CD4-positive, alpha-beta T cell treated with Interleukin-12 subunit alpha and Interleukin-12 subunit beta, for 1 hour (primary cell): ENCODE measurements at places on chromosomes 4 and X.
A peak's percentile ranks its signal among the peaks of the same experiment; 100 is the strongest.

DNA sequence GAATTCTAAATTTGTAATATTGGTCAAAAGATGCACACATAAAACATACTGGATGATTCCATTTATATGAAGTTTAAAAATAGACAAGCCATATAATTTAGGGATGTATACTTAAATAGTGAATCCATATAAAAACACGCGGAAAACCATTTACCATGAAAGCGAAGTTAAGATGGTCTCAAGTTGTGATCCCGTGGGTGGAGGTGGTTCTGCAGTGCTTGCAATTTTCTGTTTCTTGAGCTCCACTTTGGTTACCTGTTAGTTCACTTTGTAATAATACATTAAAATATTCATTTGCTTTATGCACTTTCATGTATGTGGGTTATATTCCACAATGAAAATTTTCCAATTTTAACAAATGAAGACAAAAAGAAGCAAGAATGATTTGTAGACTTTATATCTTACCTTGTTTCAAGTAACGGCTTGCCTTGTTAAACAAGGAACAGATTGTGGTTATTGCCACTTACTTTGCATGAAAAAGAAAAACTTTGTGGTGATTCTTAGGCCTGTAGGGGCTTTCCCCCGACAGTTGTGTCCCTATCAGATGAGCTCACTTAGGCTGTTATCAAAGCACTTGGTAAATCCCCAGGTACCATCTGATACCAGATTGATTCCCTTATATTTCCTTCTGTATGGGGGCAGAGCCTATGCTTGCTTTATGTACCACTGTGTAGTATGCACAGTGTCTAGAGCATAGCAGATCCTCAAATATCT, 12.2 kb downstream of the UCP1 start:
- DNase-seq = peak; percentile 32

DNA sequence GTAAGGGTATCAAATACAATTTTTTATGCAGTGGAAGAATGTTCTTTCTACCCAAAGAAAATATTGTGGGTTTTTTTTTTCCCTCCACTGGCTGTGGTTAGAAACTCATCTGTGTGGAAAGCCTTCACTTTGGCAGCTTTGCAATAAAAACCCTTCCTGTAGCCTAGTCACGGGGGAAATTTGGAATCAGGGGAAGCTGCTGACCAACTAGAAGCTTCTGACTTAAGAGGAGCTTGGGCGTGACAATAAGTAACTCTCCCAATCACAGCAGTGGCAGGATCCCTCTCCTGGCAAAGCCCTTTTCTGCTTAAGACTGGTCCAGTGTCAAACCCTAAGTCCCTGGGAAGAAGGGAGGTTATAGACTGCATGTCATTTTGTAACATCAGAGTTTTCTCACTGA, 87.9 kb downstream of the LRRC66 start:
- DNase-seq = no peak

GRCh38 chr4:113555868-113556267, 205.7 kb downstream of the CAMK2D start:
- DNase-seq = no peak

GRCh38 chr4:95255396-95256107, 293.2 kb downstream of the UNC5C start:
- DNase-seq = no peak

DNA sequence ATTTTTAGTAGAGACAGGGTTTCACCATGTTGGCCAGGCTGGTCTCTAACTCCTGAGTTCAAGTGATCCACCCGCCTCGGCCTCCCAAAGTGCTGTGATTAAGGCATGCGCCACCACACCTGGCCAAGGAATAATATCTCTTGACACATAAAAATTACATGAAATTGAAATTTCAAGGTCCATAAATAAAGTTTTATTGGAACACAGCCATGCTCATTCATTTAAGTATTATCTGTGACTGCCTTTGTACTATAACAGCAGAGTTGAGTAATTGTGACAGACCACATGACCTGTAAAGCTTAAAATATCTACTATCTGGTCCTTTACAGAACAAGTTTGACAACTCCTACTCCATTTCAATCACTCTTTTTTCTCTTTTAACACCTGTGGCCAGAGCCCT, 17.8 kb upstream of the EGFL6 start:
- DNase-seq = no peak

DNA sequence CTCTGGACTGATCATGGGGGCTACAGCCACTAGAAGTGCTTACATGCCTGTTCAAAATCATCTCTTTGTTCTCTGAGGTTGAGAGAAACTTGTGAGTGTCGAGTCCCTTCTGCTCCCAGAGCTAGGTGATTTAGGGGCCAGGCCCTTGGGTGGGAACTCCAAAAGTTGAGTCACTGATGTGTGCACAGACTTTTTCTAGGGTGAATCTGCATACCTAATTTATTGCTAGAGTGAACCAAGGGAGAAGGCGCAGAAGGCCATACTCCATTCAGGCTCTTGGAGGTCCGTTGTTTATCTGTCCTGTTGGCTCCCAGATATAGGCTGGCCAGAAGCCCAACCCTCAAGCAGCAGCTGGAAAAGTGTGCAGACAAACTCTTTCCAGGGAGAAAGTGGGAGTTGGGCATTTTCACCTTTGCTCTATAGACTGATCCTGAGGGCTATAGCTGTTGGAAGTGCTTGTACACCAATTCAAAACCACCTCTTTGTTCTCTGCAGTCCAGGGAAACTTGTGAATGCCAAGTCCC, 80.8 kb upstream of the ARX start:
- DNase-seq = no peak

GRCh38 chr4:164866817-164867490, 10.0 kb upstream of the APELA start:
- DNase-seq = no peak

DNA sequence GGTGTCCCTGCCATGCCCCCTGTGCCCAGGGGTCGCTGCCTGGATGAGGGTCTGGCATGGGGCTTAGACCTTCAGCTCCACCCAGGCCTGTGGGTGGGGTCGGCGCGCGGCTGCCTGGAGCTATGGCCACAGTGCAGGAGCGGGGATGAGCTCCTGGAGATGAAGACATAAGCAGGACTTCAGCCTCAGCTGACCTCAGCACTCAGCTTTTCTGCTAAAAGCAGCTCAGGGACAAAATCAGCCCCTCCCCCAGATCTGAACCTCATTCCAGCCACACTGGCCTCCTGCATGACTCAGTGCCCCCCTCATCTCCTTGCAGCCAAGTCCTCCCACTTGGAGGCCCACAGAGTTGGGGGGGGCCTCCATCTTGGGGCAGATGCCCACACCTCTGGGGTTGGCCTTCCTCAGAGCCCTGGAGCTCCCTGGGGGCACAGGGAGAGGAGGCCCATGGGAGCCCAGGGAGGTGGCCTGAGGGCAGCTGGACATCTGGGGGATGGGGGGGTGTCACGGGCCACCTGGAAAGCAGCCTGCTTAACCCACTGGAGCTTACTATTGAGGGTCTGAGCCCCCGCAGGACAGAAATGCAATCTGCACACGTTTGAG, 19.4 kb upstream of the CPLX1 start:
- no peak for DNase-seq

GRCh38 chr4:151256134-151256533, 20.8 kb upstream of the PRSS48 start:
- no peak for DNase-seq

DNA sequence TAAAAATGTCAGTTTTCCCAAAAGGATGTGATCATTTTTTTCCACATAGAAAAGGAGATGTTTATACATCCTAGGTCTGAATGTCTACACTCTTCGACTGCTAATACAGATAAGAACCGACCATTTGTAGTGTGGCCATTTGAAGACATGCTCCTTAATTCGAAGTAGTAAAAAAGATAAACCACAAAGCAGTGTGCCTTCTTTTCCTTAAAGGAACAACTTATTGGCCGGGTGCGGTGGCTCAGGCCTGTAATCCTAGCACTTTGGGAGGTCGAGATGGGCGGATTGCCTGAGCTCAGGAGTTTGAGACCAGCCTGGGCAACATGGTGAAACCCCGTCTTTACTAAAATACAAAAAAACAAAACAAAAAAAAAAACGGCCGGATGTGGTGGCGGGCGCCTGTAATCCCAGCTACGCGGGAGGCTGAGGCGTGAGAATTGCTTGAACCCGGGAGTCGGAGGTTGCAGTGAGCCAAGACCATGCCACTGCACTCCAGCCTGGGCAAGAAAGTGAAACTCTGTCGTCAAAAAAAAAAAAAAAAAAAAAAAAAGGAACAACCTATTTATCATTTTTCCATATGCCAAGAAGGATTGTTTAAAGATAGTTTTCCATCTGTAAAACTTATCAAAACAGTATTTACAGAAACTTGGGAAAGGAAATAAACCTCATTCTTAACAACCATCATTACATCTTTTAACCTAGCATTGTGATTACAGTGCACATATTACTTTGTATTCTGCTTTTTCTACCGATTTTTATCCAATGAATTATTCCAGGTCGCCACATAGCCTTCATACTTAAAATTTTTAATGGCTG, 2.6 kb downstream of the INTS6L start:
- DNase-seq = peak; percentile 25

DNA sequence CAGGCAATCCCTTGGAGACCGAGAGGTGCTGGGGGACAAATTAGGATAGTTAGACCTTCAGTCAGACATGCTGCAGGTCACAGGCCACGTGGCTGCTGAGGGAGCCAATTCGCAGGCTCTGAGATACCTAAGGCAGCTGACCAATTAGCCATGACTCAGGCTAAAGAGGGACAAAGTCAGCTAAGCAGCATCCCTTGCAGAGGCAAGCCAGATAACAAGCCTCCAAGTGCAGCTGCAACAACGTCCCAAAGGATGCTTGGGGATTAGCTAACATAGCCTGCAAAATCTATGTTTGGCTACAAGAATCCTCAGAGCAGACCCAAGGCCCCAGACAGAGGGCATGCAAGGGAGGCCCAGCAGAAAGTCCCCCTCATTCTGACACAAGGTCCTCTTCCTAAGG, 93.5 kb downstream of the SEL1L3 start:
- DNase-seq = no peak

GRCh38 chr4:31059753-31060522, 339.8 kb downstream of the PCDH7 start:
- no peak for DNase-seq

GRCh38 chr4:122764821-122765215, 32.3 kb downstream of the BBS12 start:
- no peak for DNase-seq

- no peak for DNase-seq
Observed at GRCh38 chr4:127622921-127623796, 9.6 kb upstream of the INTU start.

DNA sequence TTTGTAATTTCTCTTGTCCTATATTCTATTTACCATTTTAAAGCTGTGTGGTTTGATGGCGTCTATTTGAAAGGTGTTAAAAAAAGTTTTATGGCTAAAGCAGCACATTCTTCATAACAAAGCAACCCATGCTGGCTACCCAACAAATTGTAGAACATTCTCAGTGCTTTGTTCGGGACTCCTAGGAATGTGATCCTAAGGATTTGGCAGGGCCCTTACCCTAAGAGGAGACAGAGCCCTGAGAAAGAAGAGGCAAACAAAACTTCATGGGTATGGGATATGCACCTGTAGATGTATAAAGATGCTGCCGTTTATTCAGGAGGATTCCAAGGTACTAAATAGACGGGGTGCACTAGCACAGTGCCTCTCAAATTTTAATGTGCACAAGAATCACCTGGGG, 370.8 kb upstream of the DIPK2B start:
- no peak for DNase-seq

DNA sequence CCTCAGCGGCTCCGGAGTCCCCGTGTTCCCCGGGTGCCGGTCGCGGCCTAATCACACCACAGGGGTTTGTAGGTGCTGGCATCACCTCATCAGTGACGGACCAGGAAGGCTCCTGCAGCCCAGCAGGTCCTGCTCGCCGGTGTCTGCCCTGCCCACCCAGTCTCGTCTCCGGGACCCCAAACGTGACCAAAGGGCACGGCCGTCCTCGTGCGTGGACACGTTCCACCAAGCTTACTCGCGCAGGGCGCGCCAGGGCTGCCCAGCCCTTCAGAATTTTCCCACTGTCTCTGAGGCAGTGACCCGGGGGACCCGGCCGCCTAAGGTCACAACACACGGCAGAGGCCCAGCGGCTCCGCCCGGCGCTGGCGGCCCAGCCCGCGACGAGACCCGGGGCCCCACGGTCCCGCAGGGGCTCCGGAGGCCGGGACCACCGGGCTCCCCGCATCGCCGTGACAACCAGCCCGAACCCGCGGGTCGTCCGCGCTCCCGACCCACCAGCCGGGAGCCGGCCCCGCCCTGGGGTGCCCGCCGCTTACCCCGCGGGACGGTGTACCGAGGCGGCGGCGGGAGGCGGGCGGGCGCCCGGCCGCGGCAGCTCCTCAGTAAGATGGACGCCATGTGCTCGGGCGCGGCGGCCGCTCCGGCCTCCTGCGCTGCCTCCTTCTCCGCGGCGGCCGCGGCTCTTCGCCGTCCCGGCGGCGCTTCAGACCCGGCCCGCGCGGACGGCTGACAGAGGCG, 454 bp downstream of the LETM1 start:
- peak; percentile 20 for DNase-seq

DNA sequence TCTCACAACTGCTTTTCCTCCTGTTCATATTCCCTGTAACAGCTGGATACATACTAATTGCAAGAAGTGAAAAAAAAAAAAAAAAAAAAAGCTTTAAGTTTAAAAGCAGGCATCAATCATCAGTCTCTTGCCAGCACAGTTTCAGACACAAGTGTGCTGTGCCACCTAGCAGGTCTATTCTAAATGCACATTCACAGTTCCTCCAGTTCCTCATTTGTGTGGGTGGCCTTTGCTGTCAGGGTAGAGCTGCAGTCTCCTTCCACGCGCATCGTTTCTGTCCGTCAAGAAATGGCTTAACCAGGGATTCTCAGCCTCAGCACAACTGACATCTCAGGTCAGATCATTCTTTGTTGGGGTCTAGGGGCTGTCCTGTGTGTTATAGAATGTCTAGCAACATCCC, 61.6 kb downstream of the SCML1 start:
- no peak for DNase-seq

- no peak for DNase-seq
Observed at GRCh38 chr4:54988655-54989054, 136.7 kb downstream of the KDR start.

DNA sequence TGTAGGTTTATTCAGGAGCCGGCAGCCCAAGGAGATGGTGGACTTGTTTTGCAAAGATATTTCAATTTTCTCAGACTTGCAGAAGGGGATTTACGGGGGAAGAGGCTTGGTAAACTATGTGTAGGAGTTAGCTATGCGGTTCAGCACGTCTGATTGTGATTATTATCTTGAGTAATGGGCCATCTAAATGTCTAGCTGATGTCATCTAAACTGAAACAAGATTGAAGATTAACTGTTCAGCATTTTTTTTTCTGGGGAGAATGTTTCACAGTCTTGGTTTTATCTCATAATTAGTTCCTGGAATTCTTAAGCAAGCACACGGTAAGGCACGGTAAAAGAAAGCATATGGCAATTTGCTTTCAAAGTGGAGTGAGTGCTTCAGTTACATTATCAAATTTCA, 207.3 kb upstream of the CXorf51B start:
- DNase-seq = no peak
